ENCODE measurements at places on chromosomes 12 and 14. TPM values are rescaled to one million over a fixed set of nuclear protein-coding genes. Genes with fewer than 3 reads are reported as not detected.

- DNase-seq: no peak
These were observed 154.5 kb upstream of the FOXN3 start for GRCh38 chr14:89571491-89571890.

The SMIM41 gene
- total RNA-seq: 0.24 TPM

The LALBA gene
- not detected for total RNA-seq

- DNase-seq: no peak
These were observed 52.3 kb downstream of the IRAK3 start for GRCh38 chr12:66241061-66242043.

The P2RX2 gene
- total RNA-seq: not detected

DNA sequence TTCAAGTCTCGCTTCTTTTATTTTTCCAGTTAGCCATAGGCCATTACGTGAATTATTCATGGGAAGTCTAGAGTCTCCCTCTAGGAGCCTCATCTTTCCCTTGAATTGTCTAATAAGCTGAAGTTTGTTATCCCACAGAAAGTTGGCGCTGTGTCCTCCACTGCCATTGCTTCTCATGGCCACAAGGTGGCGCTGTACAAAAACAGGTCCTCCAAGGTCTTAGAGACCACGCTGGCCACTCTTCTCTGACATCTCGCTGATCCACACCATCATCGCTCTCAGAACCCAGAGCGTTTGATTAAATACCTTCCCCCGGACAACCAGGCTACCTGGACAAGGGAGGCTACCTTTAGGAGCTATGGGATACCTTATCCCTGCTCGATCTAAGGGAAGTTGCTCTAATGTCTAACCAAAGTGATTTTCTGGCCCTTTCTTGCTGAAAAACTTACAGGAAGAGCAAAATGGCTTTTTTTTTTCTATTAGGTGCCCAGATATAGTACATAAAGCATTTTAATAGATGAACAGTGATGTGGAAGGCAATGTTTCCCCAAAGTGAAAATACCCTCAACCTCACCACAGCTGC, 110.0 kb downstream of the CCDC60 start:
- peak; percentile 88 for DNase-seq

- DNase-seq: no peak
These were observed 33.3 kb upstream of the INF2 start for GRCh38 chr14:104656014-104656714.

The DCP1B gene
- 8.8 TPM for total RNA-seq

DNA sequence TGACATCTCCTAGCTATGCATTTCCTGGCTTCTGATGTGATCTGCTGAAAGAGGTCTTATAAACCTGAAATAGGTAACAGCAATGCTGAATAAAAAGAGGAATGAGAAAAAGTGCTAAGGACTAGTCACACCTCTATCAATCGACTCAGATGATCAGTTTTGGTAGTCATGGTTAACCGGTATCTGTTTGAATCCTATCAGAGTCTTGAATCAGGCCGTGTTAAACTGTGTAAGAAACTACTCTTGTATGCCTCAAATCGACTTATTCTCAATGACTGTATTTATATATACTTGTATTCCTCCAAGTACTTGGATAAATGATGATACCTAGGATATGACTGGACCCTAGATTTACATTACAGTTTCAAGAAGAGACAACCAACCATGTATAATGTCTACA, 10.8 kb upstream of the ISM2 start:
- DNase-seq: no peak

- DNase-seq: no peak
These were observed 167.7 kb downstream of the DYRK2 start for GRCh38 chr12:67816269-67816668.

GRCh38 chr14:97218274-97218673, 421.1 kb downstream of the VRK1 start:
- peak; percentile 92 for DNase-seq

DNA sequence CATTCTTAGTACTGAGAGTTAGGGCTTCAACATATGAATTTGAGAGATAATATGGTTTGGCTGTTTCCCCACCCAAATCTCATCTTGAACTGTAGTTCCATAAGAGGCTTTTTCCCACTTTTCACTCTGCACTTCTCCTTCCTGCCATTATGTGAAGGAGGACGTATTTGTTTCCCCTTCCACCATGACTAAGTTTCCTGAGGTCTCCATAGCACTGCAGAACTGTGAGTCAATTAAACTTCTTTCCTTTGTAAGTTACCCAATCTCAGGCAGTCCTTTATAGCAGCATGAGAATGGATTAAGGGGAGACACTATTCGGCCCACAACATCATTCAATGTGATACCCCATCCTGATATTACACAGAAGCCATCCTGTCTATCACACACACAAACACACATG, 36.8 kb upstream of the ALG10B start:
- DNase-seq: no peak

GRCh38 chr14:63459738-63460137, 83.4 kb downstream of the PPP2R5E start:
- no peak for DNase-seq

The ARG2 gene
- 32.1 TPM for total RNA-seq

DNA sequence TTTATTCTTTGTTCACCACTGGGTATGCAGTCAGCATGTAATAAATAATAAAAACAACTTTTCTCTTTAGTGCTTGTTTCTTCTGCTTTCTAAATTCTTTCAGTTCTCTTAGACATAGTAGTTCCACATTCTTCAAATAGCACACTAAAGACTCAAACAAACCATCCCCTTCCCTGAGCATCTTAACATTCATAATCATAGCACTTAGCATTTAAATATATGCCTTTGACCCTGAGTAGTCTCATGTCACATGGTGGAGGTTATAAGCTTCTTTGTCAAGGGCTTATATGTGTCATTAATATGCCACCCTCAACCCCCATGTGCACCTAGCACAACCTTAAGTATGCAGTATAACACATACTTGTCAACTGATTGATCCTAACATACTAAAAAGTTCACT, 212.7 kb downstream of the PHLDA1 start:
- DNase-seq: no peak

GRCh38 chr12:105773471-105773870, 365.3 kb downstream of the NUAK1 start:
- DNase-seq: no peak

DNA sequence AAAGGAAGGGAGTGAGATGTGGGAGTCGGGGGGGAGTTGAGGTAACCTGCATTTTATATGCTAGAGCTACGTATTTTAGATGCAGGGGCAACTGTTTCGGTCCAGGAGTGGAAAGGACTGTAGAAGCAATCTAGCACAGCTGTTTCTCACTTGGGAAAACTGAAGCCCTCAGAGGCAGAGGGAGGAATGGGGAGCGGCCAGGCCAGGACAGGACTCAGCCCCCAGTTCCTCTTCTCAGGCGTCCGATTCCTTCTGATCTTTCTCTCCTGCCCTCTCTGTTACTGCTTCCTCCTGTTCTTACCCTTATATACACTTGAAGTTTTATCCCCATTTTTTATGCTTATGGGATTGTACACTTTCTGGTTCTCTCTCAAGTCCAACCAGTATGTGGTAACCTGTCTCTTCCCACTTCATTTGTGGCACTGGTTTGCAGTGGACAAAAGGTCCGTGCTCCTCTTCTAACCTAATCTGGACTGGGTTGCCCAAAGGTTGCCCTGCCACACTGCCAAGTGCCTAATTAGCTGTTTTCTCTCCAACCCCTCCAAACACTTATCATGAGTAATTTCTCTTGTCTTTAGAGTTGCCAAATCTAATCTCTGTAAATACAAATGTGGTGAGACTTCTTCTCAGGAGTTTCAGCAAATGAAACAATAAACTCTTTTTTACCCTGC, 16.2 kb downstream of the LPCAT3 start:
- DNase-seq: no peak

DNA sequence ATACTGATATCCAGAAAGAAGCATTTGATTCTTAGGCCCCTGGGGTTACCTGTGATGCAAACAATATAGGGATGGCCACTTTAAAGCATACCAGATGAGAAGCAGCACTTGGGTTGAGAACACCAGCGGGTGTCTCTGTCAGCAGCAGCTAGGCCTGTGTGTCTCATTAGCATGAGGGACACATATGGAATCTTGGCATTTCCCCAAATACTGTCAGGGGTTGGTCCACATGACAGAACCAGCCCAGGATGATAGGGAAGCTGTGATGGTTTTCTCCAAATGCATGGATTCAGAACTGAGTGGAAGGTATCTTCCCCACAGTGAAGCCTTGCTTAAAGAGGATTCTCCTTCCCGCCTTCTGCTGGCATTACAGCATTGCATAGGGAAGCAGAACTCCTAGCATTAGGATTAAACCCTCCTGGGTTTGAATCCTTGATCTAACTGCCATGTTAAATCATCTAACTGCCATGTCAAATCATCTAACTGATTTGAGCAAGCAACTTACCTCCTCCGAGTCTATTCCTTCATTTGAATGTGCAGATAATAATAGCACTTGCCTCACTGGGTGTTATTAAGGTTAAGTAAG, 111.5 kb upstream of the WSCD2 start:
- no peak for DNase-seq

GRCh38 chr12:99284161-99284560, 363.4 kb upstream of the GARIN6 start:
- no peak for DNase-seq

- DNase-seq: peak; percentile 44
These were observed at the start of gene CEP170B for GRCh38 chr14:104865081-104865630. Gene CEP170B, plus strand, starts transcription at chr14:104865268. Its CDS starts 3,183 bp downstream, at chr14:104868451.

The KLHL33 gene
- 0.04 TPM for total RNA-seq

The HELB gene
- total RNA-seq: 4.6 TPM

GRCh38 chr12:15997910-15998309, 86.8 kb downstream of the DERA start:
- no peak for DNase-seq

GRCh38 chr14:36176524-36176923, at the start of gene PTCSC3:
Gene PTCSC3, minus strand, starts transcription at chr14:36176722.
- DNase-seq: no peak

The SLCO1B1 gene
- total RNA-seq: not detected

The ERO1A gene
- total RNA-seq: 52.1 TPM

The RERGL gene
- total RNA-seq: not detected

- DNase-seq: no peak
These were observed 10.5 kb upstream of the TMED10 start for GRCh38 chr14:75186953-75187352.

The NKX2-1 gene
- not detected for total RNA-seq

- DNase-seq: no peak
These were observed 204.0 kb downstream of the GRIN2B start for GRCh38 chr12:13777374-13777773.

DNA sequence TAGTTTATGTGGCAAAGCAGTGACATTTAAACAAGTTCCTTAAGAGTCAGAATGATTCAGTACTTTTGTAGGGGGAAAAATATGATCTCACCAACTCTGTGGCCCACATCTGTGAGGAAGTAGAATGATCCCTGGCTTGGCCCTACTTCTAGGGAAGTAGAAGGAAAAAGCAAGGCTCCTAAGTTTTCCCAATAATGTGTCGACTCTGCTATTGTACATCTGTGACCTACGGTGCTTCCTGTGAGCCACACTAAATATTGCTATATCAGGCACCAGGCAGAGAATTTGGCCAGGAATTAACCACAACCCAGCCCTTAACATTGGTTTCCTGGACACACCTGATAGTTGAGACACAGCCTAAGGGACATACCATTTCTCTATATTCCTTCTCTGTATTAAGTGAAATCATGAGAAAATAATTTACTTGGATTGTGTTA, 9.3 kb upstream of the NID2 start:
- no peak for DNase-seq

The SERPINA1 gene
- not detected for total RNA-seq

The TNFRSF1A gene
- 82.6 TPM for total RNA-seq

DNA sequence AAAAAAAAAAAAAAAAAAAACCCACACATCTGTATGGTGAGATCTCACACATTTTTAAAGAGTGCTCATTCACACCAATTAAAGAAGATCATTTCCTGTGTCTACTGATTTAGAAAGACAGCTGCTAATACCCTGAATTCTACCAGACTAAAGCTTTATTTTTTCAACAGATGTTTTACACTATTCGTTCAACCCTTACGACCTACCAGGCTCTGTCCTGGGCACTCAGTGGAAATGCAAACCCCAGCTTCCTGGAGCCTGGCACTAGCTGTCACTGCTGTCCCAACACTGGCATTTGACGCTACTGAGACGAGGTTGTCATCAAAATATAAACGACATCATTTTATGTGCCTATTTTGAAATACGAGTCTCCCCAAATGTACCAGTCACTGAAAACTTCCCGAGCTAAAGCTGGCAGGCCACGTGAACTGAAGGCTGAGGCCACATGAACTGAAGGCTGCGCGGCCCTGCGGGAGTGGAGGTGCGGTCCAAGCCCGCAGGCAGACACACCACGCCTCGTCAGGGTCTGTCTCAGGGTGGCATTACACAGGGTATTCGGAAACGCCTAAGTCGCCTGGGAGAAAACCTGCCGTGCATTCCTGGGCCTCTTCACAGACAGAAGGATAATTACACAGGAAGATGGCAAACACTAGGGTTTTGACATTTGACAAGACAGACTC, 27.2 kb downstream of the SLC15A4 start:
- peak; percentile 23 for DNase-seq

GRCh38 chr12:88816201-88816600, 235.9 kb upstream of the KITLG start:
- DNase-seq: no peak

DNA sequence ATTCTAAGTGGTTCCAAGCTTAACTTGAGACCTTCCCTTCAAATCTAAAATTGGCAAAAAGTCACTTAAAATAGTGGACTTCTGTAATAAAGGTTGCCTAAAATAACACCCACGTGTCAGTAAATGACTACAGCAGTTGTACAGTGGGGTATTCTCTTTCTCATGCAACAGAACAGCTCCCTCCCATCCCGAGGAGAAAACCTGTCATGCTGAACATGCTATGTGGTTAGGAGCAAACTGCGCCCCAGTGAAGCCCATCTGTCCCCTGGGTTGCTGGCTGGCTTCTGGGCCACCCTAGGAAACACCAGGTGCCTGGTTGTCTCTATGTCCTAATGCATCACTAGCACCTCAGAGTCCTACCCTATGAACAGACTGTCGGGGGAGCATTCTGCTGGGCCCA, 2.7 kb downstream of the BTBD6 start:
- no peak for DNase-seq

The GPR137C gene
- 2.8 TPM for total RNA-seq

DNA sequence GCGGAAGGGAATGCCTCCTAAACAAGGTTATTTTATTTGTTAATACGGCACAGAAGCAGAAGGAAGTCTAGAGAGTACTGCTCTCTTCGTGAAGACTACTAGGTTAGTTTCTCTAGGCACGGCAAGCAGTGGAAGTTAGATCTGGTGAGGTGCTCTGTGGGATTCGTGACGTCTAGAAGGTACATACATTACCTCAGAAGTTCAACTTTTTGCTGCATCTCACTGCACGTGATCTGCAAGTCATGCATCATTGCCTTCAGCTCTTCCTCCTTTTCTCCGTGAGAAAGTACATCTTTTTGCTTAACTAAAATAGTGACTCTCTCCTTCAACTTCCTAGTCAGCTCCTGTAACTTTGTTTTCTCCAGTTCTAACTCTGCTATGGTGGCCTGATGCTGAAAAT, 74.7 kb downstream of the NIN start:
- DNase-seq: no peak

Data from A673 (cell line).